ENCODE measurements at places on chromosomes 1 and 21. TPM values are rescaled to one million over a fixed set of nuclear protein-coding genes. Genes with fewer than 3 reads are reported as not detected.

DCDC2B gene
- total RNA-seq: not detected

RIPK4 gene
- total RNA-seq: not detected

CFAP74 gene
- not detected for total RNA-seq

MRPS6 gene
- total RNA-seq: 120 TPM

HIVEP3 gene
- total RNA-seq: 34.2 TPM

SELL gene
- total RNA-seq: 64.9 TPM

NHLH1 gene
- total RNA-seq: 0.32 TPM

LAPTM5 gene
- total RNA-seq: 184 TPM

NBPF4 gene
- total RNA-seq: 0.97 TPM

WDR64 gene
- not detected for total RNA-seq

TAL1 gene
- total RNA-seq: not detected

RXRG gene
- not detected for total RNA-seq

FTCD gene
- total RNA-seq: 0.23 TPM

- DNase-seq: no peak
Measured at GRCh38 chr1:223109581-223110026, 33.4 kb downstream of the TLR5 start.

GRCh38 chr1:114339379-114339778 is 171.6 kb downstream of the TRIM33 start:
- no peak for DNase-seq

DNA sequence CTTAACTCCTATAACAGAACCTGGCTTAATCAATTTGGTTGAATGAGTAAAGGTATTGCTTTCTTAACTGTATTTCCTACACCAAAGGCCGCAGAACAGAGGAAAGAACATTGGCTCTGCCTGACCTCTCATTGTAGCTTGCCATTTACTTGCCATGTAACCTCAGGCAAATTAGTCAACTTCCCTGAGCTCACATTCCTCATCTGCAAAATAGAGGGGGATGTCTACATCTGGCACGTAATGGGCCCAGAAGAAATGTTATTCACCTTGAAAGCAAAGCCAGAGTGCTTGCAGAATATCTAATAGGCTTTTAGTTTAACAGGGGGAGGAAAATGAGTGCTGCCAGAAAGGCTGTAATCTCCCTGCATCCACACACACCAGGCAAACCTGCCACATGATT is 44.3 kb downstream of the LAMC2 start:
- no peak for DNase-seq

GRCh38 chr1:159090286-159091179 is 14.0 kb upstream of the AIM2 start:
- no peak for DNase-seq

DNA sequence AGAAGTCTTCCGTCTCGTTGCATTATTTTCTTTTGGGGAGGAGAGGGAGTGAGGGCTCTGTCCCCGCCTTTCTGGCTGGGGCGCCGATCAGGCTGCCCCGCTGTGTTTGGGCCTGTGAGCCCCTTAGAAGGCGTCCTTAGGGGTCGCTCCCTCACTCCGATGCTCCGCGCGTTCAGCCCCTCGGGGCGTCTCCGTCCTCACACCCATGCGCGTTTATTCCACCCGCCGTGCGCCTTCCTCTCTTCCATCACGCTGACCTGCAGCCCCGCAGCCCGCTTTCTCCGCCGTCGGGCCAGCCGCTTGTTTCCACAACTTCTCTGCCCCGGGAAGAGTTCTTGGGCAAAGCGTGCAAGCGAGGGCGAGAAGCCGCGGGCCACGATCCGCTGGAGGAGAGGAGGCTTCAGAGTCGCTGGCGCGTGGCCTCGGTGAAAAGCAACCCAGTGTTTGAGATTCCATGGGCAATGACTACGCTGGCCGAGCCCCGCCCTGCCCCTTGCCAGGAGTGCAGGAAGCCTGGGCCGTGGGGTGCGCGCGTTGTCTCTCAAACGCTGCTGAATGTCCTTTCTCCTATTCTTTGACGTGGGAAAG is 27.7 kb downstream of the TRIM11 start:
- no peak for DNase-seq

GRCh38 chr1:93275634-93276295 is 69.9 kb upstream of the DR1 start:
- DNase-seq: no peak

DNA sequence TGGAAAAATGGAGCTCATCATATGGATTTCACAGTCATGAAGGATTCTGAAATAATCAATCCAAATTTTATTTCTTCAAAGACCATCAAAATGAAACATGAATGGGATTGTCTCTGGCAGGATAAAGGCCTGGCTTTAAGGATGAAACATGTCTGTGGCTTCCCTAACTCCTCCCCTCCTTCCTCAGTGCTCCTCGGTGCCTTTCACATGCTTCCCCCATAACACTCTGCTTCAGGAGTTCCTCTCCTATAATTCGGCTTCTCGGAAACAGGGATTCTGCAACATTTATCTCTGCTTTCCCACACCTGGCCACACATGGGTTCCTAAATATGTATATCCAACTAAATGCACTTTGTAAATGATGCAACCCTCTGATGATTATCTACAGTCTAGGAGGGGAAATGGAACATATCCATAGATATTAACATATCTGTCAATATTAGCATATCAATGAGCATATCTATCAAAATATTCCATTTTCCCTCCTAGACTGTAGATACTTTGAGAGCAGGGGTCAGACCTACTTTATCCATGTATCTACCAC is 153.8 kb downstream of the PLPP3 start:
- no peak for DNase-seq

GRCh38 chr1:58789322-58789856 is 5.5 kb upstream of the JUN start:
- no peak for DNase-seq

GRCh38 chr21:28773036-28773435 is 219.6 kb downstream of the LTN1 start:
- DNase-seq: no peak

- DNase-seq: no peak
Measured at GRCh38 chr21:21187579-21187978, 189.4 kb downstream of the NCAM2 start.

- no peak for DNase-seq
Measured at GRCh38 chr21:17660862-17661261, 48.2 kb upstream of the BTG3 start.

DNA sequence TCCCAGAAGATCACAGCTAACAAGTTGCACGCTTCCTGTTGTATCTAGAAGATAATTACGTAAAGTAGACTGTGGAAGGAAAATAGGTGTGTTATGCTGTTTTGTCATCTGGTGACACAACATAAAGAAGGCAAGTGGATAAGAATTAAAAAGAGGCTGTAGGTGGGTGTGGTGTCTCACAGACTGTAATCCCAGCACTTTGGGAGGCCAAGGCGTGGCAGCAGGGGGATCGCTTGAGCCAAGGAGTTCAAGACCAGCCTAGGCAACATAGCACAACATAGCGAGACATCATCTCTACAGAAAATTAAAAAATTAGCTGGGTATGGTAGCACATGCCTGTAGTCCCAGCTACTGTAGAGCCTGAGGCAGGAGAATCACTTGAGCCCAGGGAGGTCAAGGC is 17.9 kb upstream of the ZNF281 start:
- no peak for DNase-seq

- DNase-seq: no peak
Measured at GRCh38 chr21:36765229-36765628, 66.3 kb downstream of the SIM2 start.

DNA sequence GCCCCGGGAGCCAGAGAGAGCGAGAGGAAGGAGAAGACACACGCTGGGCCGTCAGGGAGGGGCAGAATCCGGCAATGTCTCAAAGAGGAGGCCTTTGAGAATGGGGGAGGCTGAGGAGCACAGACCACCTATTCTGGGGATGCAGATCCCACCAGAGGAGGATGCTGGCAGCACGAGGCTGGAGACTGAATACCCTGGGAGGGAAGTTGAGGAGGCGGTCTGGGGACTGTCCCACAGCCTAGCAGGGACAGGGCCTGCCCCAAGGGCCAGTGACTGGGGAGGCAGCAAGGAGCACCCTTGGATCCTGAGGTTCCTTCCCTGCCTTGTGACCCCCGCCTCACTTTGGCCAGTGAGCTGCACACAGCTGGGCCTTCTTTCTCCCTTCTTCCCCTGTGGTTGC is 49.2 kb downstream of the SLC37A1 start:
- DNase-seq: no peak

DNA sequence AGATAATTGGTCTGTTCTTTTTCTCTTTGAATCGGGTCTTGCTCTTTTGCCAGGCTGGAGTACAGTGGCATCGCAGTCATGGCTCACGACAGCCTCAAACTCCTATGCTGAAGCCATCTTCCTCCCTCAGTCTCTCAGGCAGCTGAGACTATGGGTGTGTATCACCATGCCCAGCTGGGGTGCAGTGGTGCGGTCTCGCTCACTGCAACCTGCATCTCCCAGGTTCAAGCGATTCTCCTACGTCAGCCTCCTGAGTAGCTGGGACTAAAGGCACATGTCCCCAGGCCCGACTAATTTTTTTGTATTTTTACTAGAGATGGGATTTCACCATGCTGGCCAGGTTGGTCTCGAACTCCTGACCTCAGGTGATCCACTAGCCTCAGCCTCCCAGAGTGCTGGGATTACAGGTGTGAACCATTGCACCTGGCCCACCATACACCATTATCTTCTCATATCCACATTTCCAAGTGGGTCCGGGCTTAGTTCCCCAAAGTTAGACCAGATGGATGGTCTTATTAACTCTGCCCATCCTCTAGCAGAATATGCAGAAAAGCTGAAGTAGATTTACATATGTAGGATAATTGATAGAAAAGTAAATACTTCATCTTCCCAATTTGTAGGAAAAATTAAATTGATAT is 13.1 kb downstream of the CCDC17 start:
- no peak for DNase-seq

DNA sequence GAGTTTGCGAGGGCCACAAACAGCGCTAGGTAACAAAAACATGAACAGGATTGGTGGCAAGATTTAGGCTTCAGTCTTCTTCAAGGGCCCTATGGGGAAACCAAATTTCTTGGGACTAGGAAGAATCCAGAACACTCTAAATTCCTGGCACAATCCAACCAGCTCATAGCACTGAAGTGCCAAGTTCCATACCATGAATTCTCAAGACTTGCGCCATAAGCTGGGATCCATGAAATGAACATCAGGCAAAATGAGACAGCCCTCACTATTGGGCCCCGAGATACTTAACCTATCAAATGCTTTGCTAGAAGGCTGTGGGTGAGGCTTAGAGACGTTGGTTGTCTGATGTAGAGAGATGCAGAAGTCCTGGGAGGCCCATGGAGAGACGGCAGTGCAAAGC is 322.1 kb downstream of the PAPPA2 start:
- no peak for DNase-seq

DNA sequence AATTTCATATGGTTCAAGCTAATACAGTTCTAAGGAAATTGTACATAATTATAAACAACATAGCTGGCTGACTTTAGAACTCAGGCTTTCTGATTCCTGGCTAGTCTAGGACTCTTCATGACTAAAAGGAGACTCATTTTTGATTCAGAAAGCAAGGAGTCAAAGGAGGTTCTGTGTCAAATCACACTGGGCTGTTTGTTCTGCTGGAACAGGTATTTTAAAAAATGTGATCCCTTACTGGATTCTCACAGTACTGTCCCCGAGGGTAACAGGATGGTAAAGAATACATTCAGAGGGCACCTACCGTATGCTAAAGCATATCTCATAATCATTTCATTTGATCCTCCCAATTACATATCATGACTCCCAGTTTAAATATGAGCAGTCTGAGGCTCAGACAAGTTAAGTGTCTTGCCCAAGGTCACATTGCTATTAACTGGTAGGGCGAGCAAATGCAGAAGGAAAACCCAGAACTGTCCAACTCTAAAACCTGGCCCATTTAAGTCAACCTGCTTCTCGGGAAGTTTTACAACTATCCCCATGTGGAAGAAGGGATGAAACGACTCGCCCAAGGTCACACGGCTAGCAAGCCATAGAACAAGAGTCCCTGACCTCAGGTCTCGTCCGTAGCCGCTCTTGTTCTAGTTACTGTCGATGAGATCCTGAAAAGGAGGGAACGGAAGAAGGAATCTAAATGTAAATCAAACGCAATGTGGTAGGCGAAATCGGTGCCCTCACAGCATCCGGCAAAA is 675 bp downstream of the MYSM1 start:
- no peak for DNase-seq

- no peak for DNase-seq
Measured at GRCh38 chr1:43832255-43832654, 101.3 kb upstream of the ARTN start.

GRCh38 chr1:15687446-15687845 is 3.3 kb downstream of the PLEKHM2 start:
- no peak for DNase-seq

- DNase-seq: peak; percentile 33
Measured at GRCh38 chr1:160954158-160955104, at the start of gene ITLN2. Gene ITLN2 (minus strand): TSS chr1:160954809. CDS start chr1:160954741, 68 bp downstream.

- DNase-seq: no peak
Measured at GRCh38 chr1:36093929-36094328, 5.2 kb downstream of the ADPRS start.

DNA sequence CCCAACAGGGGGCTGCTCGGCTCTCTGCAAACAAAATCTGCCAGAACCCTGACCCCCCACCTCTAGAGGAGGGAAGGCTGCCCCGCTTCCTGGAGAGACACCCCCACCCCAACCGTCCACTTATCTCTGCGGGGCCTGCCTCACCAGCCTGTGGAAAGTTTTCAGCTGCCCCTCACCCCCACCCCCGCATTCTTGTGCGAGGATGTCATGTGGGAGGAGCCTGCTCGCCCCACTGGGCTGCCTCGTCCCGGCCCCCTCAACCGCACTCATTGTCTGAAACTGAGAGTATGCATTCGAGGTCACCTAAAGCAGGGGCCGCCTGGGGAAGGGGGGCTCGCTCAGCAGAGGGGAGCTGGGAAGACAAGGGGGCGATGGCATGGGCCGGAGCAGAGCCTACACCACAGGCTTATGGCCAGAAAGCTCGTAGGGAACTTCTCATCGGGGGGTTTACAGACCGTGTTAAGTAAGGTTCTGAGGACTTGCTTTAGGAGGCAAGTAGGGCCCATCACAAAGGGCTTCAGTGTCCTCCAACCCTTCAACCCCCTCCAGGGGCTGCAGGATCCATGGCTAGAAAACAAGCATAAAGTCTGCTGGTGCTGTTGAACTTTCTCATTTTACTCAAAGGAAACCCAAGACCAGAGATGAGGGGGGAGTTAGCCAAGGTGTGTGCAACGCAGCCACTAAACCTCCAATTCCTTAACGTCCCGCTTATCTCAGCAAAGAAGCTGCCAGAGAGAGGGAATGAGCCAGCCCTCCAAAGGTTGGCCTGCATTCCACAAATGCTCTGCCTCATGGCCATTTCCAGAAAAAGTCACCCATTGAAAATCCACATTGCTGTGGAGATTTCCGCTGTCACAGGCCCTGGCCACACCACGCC is 9.4 kb downstream of the EPHA2 start:
- DNase-seq: no peak

GRCh38 chr21:34200288-34200905 is 127.0 kb downstream of the MRPS6 start:
- DNase-seq: no peak

- DNase-seq: no peak
Measured at GRCh38 chr1:162187687-162188276, 118.3 kb downstream of the NOS1AP start.

- no peak for DNase-seq
Measured at GRCh38 chr1:164647211-164647610, 88.2 kb downstream of the PBX1 start.

Measured in activated T-helper 2 cell treated with anti-CD3 and anti-CD28 coated beads, Interferon-gamma antibody, Interleukin-2, Interleukin-4, amounts not matched to agents 10 μg/mL and 5 μg/mL and 100 μg/mL, durations not matched to agents 14 hours and 24 hours and 36 hours (primary cell).